Stimulated activated CD8-positive, alpha-beta memory T cell treated with anti-CD3 and anti-CD28 coated beads, Interleukin-7, amount 100 ng/mL, for 1 hour (primary cell): ENCODE measurements at places on chromosomes 3 and 15.

DNA sequence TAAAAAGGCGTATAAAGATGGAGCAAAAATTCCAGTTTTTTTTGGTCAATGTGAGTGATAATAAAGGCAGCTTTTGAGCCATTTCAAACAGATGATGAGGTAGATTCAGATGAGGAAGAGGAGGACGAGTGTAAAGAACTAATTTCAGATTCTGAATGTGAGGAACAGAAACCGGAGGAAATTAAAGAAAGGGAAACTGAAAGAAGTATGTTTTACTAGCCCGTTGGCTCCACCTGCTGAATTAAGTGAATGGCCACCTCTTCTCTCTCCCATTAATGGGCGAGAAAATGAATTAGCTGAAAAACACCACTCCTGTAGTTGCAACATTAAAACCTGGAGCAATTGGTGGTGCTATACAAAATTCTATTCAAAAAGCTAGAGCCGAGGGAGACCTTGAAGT is 55.4 kb downstream of the CYP19A1 start:
- DNase-seq = no peak

- no peak for DNase-seq
These were observed 297.1 kb downstream of the UACA start for GRCh38 chr15:70466305-70466704.

GRCh38 chr3:51813539-51813938 is 34.5 kb upstream of the IQCF6 start:
- no peak for DNase-seq

DNA sequence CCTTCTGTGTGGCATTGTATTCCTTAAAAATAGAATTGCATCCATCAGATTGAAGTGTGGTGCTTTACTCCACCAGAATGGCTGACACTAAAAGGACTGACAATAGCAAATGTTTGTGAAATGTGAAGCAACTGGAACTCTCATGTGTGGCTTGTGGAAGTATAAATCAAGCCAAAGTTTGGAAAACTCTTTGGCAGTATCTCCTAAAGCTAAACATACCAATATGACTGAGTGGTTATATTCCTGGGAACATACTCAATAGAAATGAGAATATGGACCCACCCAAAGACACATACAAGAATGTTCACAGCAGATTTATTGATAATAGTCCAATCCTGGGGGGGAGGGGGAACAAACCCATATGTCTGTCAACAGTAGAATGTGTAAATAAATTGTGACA is 87.1 kb downstream of the RARB start:
- DNase-seq = no peak

GRCh38 chr3:52570076-52570475 is 33.7 kb downstream of the UQCC5 start:
- no peak for DNase-seq

- no peak for DNase-seq
These were observed 107.5 kb downstream of the DNAJB8 start for GRCh38 chr3:128359060-128359664.

GRCh38 chr3:53062905-53063304 is 17.0 kb upstream of the SFMBT1 start:
- no peak for DNase-seq

GRCh38 chr3:73868688-73869315 is 244.1 kb upstream of the PDZRN3 start:
- DNase-seq = no peak

- DNase-seq = no peak
These were observed 290.7 kb upstream of the LMCD1 start for GRCh38 chr3:8210882-8211341.

- DNase-seq = no peak
These were observed 193.8 kb downstream of the SCAPER start for GRCh38 chr15:76711351-76711827.

- no peak for DNase-seq
These were observed 45.6 kb downstream of the NMD3 start for GRCh38 chr3:161266731-161267150.

DNA sequence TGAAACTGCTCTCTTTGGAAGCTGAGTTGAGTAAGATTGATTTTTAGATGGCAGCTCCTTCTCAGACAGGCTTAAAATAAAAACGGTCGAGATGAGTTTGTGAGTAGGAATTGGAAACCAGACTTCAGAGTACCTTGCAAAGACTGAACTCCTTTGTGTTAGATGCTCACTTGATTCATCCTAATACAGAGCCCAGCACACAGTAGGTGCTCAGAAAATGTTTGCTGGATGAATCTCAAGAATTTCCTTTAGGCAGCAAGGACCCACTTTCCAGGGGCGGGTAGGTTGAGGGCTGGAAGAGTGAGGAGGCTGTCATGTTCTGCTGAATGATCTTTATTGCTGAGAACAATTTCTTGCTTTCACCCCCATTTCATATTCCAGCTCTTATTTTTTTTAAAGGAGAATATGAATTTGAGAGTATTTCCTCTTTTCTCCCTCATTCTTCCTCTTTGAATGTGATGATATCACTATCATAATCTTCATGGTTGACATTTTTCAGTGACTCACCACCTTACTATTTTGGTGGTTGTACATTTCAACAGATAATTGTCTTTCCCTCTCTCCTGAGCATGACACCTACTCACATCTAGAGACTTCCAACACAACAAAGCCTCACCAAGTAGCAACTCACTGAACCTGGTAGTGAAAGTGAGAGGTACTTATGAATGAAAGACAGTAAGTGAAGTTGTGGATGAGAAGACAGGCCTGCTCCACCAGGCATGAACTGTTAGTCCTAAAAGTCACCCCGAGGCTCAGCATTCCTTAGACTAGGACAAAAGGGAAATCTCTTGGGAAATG is 113.3 kb downstream of the PDCD6IP start:
- DNase-seq = no peak
